ENCODE measurements at places on chromosomes 1 and 21.

- no peak for DNase-seq
These were observed 2.3 kb downstream of the TNNT2 start for GRCh38 chr1:201375169-201375568.

DNA sequence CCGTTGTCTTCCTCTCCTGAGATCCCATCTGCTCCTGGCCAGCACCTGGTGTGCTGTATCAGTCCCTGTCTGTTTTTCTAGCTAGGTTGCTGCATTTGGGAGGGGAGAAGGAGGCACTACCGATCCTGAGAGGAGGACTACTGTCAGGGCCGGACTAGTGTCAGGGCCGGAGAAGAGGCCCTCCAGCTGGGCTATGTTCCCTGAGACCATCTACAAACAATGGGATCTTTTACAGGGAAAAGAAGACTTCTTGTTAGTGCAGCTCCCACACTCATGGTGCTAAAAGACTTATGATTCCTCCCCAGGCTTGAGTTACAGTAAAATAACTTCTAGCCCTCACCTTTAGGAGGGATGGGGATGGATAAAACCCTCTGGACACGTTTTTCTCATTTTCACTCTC lies 141.0 kb upstream of the TNR start:
- no peak for DNase-seq

DNA sequence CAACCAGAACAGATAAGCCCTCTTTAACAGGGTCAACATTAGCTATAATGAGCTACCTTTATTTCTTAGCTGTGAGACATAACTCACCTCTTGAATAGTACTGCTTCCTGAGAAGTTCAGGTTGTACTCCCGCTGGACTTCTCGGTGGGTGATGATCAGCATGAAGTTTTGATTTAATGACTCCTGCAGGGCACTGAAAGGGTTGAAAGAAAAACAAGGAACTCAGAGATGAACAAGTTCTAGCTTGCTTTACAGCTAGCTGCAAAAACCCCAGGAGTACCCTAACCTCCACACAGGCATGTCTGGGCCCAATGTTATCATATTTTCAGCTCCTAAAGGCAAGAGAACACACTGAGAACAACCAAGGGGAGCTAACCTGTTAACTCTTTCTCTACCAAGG lies 254.4 kb downstream of the FAF1 start:
- no peak for DNase-seq

GRCh38 chr21:24852610-24853195 lies 754.6 kb downstream of the MRPL39 start:
- no peak for DNase-seq
